ENCODE measurements at places on chromosomes 2 and 18. TPM values are rescaled to one million over a fixed set of nuclear protein-coding genes. Genes with fewer than 3 reads are reported as not detected.

SFT2D3 gene
- 3.1 TPM for polyA plus RNA-seq

LCT gene
- not detected for polyA plus RNA-seq

CHMP3 gene
- polyA plus RNA-seq, result 84.6 TPM

TUBA4B gene
- polyA plus RNA-seq, result not detected

ALPP gene
- polyA plus RNA-seq, result not detected

GRCh38 chr2:231360881-231361371 lies 34.6 kb upstream of the B3GNT7 start:
- no peak for DNase-seq
- no peaks in the 10 kb centered on the region for H3K27me3 ChIP-seq
- H3K36me3 ChIP-seq, result peaks cover 8% of the 10 kb centered on the region
- no peak overlapping the region for H3K27ac ChIP-seq

DNA sequence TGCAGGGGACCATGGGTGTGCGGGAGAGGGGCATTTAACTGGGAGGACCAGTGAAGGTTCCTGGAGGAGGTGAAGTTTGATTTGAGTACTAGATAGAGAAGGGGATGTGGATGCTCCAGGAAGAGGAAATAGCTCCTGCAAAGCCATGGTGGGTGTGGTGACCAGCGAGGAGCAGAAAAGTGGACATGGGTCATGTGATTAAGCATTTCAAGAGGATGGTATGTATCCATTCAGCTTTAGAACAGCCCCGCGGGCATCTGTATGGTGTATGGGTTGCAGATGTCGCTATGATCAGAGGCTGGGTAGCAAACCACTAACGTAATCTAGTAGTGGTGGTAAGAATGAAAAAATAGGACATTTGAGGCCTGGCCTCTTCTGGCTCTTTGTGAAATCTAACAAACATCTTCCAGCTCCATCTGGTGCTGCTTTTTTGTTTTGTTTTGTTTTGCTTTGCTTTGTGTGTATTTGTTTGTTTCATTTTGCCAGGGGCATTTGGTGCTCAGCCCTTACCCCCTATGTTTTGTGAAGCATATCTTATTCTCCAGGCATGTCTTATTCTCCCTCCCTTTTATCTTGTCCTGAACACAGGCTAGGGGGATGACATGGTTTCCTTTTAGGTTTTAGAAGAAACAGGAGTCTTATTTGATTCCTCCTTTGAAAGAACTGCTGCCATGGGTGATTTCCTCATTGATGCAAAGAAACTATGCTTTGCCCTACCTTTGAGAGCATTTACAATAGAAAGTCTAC lies 226.1 kb downstream of the LRRTM1 start:
- DNase-seq, result no peak
- no peak overlapping the region for H3K27ac ChIP-seq
- H3K4me3 ChIP-seq, result no peak overlapping the region

DNA sequence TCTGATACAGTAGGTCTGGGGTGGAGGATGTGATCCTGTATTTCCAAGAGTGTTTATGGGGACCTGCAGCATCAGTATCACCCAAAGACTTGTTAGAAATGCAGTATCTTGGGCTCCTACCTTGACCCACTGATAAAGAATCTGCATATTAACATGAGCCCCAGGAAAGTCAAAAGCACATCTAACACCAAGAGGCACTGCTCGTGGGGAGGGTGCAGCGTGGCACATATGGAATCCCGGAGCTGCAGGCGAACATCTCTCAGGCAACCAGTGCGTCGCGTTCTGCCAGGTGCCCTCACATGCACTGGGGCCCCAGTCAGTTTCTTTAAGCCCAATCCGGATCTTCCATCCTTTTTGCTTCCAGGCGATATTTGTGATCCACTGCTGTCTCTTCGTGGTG lies 41.3 kb upstream of the ASB18 start:
- H3K27me3 ChIP-seq, result no peaks in the 10 kb centered on the region
- no peak overlapping the region for H3K4me3 ChIP-seq
- H3K4me1 ChIP-seq, result no peaks in the 10 kb centered on the region
- no peak overlapping the region for H3K27ac ChIP-seq
- DNase-seq, result no peak
- no peaks in the 10 kb centered on the region for H3K36me3 ChIP-seq

- H3K36me3 ChIP-seq, result peaks cover 25% of the 10 kb centered on the region
- no peak for DNase-seq
- no peaks in the 10 kb centered on the region for H3K27me3 ChIP-seq
- no peak overlapping the region for H3K27ac ChIP-seq
- H3K4me1 ChIP-seq, result no peaks in the 10 kb centered on the region
Observed at GRCh38 chr18:2794159-2794558, 52.6 kb upstream of the EMILIN2 start.

- H3K27me3 ChIP-seq, result no peaks in the 10 kb centered on the region
- H3K4me1 ChIP-seq, result no peaks in the 10 kb centered on the region
- no peak overlapping the region for H3K27ac ChIP-seq
- H3K4me3 ChIP-seq, result no peak overlapping the region
- no peaks in the 10 kb centered on the region for H3K36me3 ChIP-seq
Observed at GRCh38 chr2:216897561-216898203, 37.8 kb upstream of the TNP1 start.

DNA sequence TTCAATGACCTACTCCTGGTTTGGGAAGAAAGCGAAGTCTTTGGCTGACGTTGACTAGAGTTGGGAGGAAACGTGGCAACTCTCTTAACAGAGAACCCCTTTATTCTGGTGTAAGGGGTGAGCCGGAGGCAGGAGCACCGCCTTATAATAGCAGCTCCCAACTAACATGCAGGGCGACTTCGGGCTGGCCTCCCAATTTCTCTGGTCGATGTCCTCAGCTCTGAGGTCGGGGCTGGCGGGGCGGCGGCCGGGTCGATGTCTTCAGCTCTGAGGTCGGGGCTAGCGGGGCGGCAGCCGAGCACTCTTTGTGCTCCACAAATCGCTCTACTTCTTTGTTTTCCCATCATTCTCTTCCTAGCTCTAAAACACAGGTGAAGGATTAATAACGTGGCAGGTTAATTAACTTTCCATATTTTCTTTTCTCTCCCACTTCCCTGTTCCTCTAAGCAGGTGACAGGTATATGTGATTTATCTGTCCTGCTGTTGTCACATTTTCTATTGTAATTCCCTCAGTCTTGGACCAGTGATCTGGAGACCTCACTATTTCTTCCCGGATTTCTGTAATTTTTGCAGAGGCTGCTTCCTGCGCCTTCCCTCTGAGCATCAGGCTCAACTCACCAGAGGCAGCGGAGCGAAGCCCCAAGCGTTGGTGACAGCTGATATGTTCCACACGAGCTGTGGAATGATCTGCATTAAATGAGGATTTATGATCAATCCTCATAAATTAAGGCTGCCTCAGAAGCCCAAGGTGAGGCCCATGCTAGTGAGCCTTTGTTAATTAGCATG lies 64.3 kb downstream of the ACKR3 start:
- DNase-seq, result no peak
- peaks cover 11% of the 10 kb centered on the region for H3K27me3 ChIP-seq
- no peaks in the 10 kb centered on the region for H3K4me1 ChIP-seq
- H3K4me3 ChIP-seq, result no peak overlapping the region

DNA sequence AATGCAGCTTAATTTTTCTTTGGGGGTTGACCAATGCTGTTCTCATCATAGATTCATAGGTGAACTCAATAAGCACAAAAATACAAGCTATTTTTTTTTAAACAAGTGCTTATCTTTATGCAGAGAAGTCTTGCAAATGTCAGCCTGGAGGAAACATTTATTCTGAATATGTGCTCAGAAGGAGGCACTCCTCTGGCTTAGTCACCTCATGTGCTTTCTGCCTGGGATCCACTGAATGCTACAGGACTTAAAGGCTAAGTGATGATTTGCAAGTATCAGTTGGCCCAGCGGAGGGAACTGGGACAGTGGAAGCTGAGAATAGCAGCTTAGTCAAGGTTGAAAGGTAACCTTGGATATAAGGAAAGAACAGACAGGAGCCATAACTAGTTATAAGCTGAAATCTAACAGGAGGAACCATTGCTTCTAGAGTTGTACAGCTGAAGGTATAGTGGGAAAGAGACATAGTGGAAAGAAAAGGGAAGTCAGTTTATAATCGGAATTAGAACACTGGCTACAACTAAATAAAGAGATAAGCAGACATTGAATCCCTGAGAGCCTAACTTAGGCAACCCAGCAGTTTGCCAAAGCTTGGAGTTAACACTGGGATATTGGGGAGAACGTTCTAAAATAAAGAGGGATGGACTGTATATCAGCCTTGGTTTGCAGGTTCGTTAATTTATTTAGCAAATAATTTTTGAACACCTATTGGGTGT lies 488.7 kb downstream of the SUCLG1 start:
- H3K4me3 ChIP-seq, result no peak overlapping the region
- H3K27ac ChIP-seq, result no peak overlapping the region
- no peak for DNase-seq
- no peaks in the 10 kb centered on the region for H3K4me1 ChIP-seq

GRCh38 chr2:62194558-62195420 lies 1.1 kb upstream of the B3GNT2 start:
- no peak for DNase-seq
- no peak overlapping the region for H3K27ac ChIP-seq
- H3K4me3 ChIP-seq, result peak overlapping the region; percentile 91
- peaks cover 6% of the 10 kb centered on the region for H3K27me3 ChIP-seq
- H3K4me1 ChIP-seq, result no peaks in the 10 kb centered on the region
- H3K36me3 ChIP-seq, result no peaks in the 10 kb centered on the region

- H3K36me3 ChIP-seq, result no peaks in the 10 kb centered on the region
- H3K4me3 ChIP-seq, result no peak overlapping the region
- DNase-seq, result no peak
Observed at GRCh38 chr2:232537079-232537478, 2.4 kb upstream of the CHRNG start.

DNA sequence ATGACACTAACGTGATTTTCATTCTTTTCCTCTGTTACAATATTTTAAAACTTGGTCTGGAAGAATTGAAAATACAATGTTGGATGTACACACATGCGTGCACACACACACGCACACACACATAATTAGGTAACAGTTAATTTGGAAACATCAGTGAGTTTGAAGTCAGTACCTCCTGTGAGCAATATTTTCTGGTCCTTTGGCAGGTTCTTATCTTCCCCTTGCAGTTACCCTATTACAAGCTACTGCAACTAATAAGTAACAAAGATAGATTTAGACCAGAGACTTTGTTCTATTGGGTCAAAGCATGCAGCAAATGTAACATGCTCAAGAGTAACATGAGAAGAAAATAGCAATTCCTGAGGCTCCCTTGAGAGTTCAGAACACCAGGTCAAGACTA lies 73.3 kb downstream of the ZNF385B start:
- no peaks in the 10 kb centered on the region for H3K36me3 ChIP-seq
- no peak overlapping the region for H3K27ac ChIP-seq
- H3K4me1 ChIP-seq, result no peaks in the 10 kb centered on the region
- H3K4me3 ChIP-seq, result no peak overlapping the region

GRCh38 chr2:18473241-18474181 lies 86.9 kb downstream of the RDH14 start:
- peaks cover 17% of the 10 kb centered on the region for H3K4me1 ChIP-seq
- peak; percentile 96 for DNase-seq
- H3K27ac ChIP-seq, result peak overlapping the region; percentile 59
- no peaks in the 10 kb centered on the region for H3K36me3 ChIP-seq
- H3K4me3 ChIP-seq, result no peak overlapping the region

- peaks cover 2% of the 10 kb centered on the region for H3K27me3 ChIP-seq
- H3K27ac ChIP-seq, result no peak overlapping the region
- no peak for DNase-seq
- H3K4me1 ChIP-seq, result no peaks in the 10 kb centered on the region
- no peak overlapping the region for H3K4me3 ChIP-seq
Observed at GRCh38 chr2:227615181-227615580, 541 bp upstream of the SCYGR3 start.

DNA sequence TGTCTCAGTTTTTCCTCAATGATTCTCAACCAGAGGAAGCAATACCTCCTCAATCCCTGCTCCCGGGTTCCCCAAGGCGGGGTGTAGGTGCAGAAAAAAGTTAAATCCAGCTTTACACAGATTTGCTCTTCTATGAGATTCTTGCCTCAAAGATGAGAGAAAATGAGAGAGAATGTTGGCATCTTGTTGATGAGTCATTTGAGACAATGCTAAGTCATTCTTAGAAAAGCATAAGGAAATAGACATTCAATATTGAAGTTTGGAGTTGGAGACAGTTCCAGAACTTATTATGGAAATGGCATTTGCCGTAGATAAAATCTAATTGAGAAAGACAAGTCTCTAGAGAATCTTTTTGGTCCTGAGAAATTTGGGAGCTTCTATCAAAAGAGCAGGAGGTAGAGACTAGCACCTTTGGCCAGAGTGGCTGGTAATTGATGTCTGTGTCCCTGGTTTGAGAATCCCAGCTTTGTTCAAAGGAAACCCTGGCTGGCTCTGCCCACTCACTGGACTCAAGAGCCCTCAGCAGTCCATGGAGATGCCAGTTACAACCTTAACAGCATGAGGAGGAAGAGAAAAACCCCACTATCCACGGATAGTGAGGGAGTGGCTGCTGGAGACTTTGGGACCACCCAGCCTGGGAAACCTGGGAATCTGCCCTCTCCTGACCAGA lies 181.2 kb downstream of the FAM124B start:
- peak; percentile 55 for DNase-seq
- H3K36me3 ChIP-seq, result no peaks in the 10 kb centered on the region
- H3K4me3 ChIP-seq, result no peak overlapping the region

DNA sequence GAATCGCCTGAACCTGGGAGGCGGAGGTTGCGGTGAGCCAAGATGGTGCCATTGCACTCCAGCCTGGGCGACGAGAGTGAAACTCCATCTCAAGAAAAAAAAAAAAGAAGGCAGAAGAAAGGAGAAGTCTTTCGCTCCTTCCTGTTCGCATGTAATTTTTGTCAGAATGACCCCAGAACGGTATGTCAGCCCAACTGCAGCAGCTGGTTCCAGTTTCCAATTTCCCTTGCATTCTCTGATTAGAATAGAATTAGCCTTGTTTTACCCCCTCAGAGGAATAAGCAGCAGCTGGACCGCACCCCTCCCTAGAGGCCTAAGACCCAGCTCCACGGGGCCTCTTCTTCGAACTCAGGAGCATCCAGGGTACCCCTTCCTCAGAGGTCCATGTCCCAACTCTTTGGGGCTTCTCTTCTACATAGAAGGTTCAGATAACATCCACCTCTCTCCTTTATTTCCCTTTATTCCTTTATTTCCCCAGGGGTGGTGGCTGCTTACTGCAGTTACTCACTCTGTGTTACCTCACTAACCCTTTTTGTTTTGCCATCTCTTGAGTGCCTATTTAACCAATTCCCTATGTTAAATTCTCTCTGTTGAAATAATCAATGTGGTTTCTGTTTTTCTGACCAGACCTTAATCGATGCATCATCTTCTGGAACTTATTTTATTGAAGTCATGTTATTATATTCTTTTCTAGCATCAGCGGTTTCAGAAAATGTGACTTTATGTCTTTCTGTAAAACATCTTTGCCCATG lies 7.2 kb upstream of the PUM2 start:
- H3K4me3 ChIP-seq, result no peak overlapping the region
- DNase-seq, result no peak
- no peaks in the 10 kb centered on the region for H3K36me3 ChIP-seq
- no peaks in the 10 kb centered on the region for H3K27me3 ChIP-seq
- no peaks in the 10 kb centered on the region for H3K4me1 ChIP-seq

DNA sequence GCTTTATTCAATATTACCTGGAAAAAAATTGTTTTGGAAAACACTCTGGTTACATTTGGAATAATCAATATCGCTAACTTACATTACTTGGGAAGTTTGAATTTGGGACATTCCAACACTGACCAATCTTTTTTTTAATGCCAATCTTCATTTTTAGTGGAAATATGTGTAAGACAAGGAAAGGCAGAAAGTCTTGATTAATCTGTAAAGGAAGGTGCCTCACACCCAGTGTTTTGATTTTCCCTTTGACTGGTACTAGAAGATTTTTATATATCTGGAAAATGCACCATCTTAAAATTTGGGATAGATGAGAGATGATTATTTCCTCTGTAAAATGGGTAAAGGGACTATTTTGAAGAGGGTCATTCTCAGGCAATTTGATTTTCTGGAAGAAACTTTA lies 879.2 kb upstream of the ZEB2 start:
- H3K36me3 ChIP-seq, result no peaks in the 10 kb centered on the region
- no peaks in the 10 kb centered on the region for H3K27me3 ChIP-seq
- no peaks in the 10 kb centered on the region for H3K4me1 ChIP-seq
- no peak for DNase-seq
- no peak overlapping the region for H3K4me3 ChIP-seq

Data from IMR-90 (cell line).